Neural progenitor cell (in vitro differentiated cells): ENCODE measurements at places on chromosomes 5 and 9. TPM values are rescaled to one million over a fixed set of nuclear protein-coding genes. Genes with fewer than 3 reads are reported as not detected.

- DNase-seq = no peak
- no peak overlapping the region for H3K4me3 ChIP-seq
- H3K27ac ChIP-seq = no peak overlapping the region
- no peaks in the 10 kb centered on the region for H3K4me1 ChIP-seq
- no peaks in the 10 kb centered on the region for H3K36me3 ChIP-seq
- H3K27me3 ChIP-seq = no peaks in the 10 kb centered on the region
Observed at GRCh38 chr5:44839018-44839681, 30.4 kb downstream of the MRPS30 start.

GRCh38 chr5:16810208-16810854, 125.8 kb downstream of the MYO10 start:
- peaks cover 22% of the 10 kb centered on the region for H3K4me1 ChIP-seq
- DNase-seq = no peak
- no peaks in the 10 kb centered on the region for H3K36me3 ChIP-seq

DNA sequence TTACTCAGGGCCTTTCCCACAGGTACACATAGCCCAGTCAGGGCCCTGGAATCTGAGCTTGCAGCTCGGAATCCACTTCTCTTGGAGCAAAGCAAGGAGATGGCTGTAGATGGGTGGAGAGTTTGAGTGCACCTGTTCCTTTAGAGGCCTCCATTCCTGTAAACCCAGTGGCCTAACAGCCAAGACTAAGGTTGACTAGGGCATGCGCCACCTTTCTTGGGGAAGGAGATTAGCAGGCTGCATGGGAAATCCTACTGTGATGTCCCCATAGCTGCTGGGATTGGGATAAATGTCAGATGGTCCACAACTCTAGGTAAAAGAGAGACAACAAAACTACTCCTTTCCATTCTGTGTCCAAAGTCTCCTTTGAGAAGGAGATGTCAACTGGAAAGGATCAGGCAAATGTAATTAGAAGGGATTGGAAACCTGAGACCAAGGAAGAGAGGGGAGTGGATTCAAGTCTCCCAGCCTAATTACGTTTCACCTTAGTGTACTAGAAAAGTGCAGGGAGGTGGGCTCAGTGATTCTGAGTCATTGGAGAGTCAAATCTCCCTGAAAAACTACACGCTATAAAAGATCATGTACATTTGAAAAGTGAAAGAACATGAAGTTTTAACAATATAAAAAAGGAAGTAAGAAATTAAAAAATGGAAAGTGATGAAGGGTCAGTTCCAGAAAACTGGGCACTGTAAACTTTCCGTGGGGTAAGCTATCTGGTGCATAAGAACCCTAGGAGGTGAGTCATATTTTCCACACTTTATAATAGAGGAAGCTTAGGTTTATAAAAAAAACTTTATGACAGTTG, 104.2 kb downstream of the SEC61B start:
- peak; percentile 51 for DNase-seq
- no peak overlapping the region for H3K4me3 ChIP-seq
- H3K4me1 ChIP-seq = peaks cover 4% of the 10 kb centered on the region
- no peaks in the 10 kb centered on the region for H3K36me3 ChIP-seq

- H3K4me1 ChIP-seq = peaks cover 32% of the 10 kb centered on the region
- H3K27me3 ChIP-seq = no peaks in the 10 kb centered on the region
- H3K27ac ChIP-seq = no peak overlapping the region
- no peak overlapping the region for H3K4me3 ChIP-seq
- DNase-seq = no peak
Observed at GRCh38 chr9:112119225-112120029, 55.7 kb downstream of the SUSD1 start.

The OTP gene
- total RNA-seq = not detected in 2 replicates

The IRX1 gene
- 0.95 and 7.6 TPM in 2 replicates for total RNA-seq
